ENCODE measurements at places on chromosomes 1 and 21. TPM values are rescaled to one million over a fixed set of nuclear protein-coding genes. Genes with fewer than 3 reads are reported as not detected.

- no peaks in the 10 kb centered on the region for H3K36me3 ChIP-seq
- H3K4me1 ChIP-seq, result peaks cover 15% of the 10 kb centered on the region
- DNase-seq, result no peak
- no peak overlapping the region for H3K4me3 ChIP-seq
- H3K27ac ChIP-seq, result no peak overlapping the region
- peaks cover 13% of the 10 kb centered on the region for H3K27me3 ChIP-seq
Observed at GRCh38 chr1:151147665-151148064, 1.2 kb upstream of the SEMA6C start.

GNPAT gene
- total RNA-seq, result 37.9 TPM

SARS1 gene
- total RNA-seq, result 145 TPM

GRCh38 chr1:119308806-119309205 is 59.8 kb upstream of the HAO2 start:
- H3K4me3 ChIP-seq, result peak overlapping the region; percentile 6
- H3K36me3 ChIP-seq, result no peaks in the 10 kb centered on the region
- no peak for DNase-seq
- H3K4me1 ChIP-seq, result peaks cover 14% of the 10 kb centered on the region

GRCh38 chr1:74334147-74334546 is 99.0 kb downstream of the TNNI3K start:
- H3K27ac ChIP-seq, result no peak overlapping the region
- no peak overlapping the region for H3K4me3 ChIP-seq
- no peaks in the 10 kb centered on the region for H3K27me3 ChIP-seq

- H3K27me3 ChIP-seq, result peaks cover 12% of the 10 kb centered on the region
- no peak for DNase-seq
- H3K4me3 ChIP-seq, result no peak overlapping the region
- H3K4me1 ChIP-seq, result no peaks in the 10 kb centered on the region
Observed at GRCh38 chr1:229106526-229107125, 164.3 kb upstream of the RAB4A start.

- peaks cover 7% of the 10 kb centered on the region for H3K36me3 ChIP-seq
- no peaks in the 10 kb centered on the region for H3K27me3 ChIP-seq
- H3K27ac ChIP-seq, result no peak overlapping the region
- DNase-seq, result no peak
- H3K4me1 ChIP-seq, result no peaks in the 10 kb centered on the region
Observed at GRCh38 chr1:77227381-77227780, 8.2 kb upstream of the PIGK start.
